ENCODE measurements at places on chromosomes 7 and 10.

GRCh38 chr7:65744406-65744805 is 128.5 kb upstream of the VKORC1L1 start:
- no peak for DNase-seq

- DNase-seq, result no peak
These were observed 170.3 kb downstream of the NRP1 start for GRCh38 chr10:33164060-33164709.

- DNase-seq, result no peak
These were observed 75.0 kb upstream of the AFAP1L2 start for GRCh38 chr10:114479307-114479706.

DNA sequence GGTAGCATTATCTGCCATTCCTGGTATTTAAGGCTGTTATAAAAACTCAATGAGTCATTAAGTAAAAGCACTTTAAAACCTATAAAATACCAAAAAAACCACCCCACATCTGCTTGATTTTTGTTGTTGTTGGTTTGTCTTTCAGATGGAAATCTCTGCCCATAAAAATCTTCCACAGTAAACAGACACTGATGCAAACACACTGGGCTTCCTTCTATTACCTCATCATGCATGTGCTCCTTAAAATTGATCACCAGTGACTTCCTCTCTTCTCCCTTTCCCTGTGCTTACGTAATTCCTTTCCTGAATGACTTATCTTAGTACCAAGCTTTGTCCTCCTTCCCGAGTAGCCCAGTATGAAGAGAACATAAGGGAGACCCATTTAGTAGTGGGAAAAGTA is 167.2 kb downstream of the EVX1 start:
- DNase-seq, result no peak

GRCh38 chr10:116761883-116762282 is 19.5 kb upstream of the HSPA12A start:
- DNase-seq, result no peak

- DNase-seq, result peak; percentile 21
These were observed 156.6 kb upstream of the LYZL2 start for GRCh38 chr10:30786131-30786530.

DNA sequence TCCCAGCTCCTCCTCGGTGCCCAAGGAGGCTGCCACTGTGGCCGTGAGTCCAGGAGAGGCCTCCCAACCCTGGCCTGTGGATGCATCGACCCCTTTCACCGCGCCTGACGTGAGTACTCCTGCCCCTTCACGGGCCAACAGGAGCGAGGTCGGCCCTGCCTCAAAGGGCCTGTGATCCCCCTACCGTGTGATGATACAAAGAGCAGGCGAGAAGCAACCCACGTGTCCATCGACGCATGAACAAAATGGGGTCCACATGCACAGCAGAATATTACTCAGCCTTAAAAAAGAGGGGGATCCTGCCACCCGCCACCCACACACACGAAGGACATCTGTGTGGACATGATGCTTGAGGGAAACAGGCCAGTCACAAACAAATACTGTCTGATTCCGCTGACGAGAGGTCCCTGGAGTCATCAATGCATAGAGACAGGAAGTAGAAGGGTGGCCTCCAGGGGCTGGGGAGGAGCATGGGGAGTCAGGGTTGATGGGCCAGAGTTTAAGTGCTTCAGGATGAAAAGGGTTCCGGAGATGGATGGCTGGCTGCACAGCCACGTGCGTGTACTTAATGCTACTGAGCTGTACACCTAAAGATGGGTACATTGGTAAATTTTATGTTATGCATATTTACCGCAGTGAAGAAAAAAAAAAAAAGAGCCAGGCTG is 151.9 kb downstream of the PRKAG2 start:
- DNase-seq, result no peak

- no peak for DNase-seq
These were observed 24.0 kb downstream of the COBL start for GRCh38 chr7:51292596-51292995.

DNA sequence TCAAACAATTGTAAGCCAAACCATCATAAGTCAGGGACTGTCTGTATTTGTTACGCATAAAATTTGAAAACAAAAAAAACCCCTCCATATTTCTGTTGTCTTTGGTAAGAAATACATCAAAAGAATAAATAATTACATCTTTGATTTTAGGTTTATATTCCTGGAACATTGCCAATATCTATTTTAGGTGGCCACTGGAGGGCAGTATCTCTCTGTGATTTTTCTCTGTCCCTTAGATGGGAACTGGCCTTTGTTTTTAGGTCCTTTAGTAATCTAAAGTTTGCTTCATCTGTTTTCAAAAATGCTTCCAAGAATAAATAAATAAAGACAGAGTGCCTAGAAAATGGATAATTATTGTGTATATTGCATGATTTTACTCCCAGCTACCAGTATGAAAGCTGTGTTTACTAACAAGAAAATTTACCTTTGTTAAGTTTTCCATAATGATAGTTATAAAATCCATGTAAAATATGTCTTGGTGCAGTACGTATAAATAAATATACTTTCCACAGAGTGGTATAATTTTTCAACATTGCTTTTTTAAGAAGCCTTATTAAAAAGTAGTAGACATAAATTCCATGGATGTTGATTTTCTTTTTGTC is 64.2 kb downstream of the PHYHIPL start:
- peak; percentile 4 for DNase-seq

DNA sequence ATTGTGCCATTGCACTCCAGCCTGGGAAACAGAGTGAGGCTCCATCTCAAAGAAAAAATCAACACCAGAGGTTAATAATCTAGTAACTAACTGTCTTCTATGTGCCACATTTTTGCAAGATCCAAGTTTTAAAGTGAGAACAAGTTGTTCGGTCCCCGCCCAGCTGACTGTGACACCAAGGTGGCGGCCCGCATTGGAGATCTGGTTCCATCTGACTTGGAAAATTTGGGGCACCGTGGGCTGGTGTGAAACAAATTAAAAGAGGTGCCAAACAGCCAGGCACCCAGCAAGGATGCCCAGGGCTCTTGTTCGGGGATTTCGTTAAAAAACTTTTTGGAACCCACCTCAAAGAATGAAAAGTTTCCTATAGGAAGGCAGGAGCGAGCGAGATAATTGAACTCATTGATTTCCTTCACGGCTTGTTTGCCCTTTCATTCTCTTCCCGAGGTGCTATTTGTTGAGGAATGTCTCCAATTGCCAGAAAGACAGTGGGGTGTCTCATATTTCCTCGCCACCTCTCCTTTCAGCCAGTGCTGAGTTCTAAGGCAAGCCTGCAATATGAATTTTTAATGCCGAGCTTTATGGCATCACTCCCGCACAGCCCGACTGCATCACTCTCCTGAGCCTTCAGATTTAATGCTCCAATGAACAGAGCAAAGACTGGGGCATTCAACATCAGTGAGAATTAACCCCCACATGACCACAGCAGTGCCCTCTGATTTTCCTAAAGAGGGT is 156.9 kb upstream of the SH2B2 start:
- no peak for DNase-seq

DNA sequence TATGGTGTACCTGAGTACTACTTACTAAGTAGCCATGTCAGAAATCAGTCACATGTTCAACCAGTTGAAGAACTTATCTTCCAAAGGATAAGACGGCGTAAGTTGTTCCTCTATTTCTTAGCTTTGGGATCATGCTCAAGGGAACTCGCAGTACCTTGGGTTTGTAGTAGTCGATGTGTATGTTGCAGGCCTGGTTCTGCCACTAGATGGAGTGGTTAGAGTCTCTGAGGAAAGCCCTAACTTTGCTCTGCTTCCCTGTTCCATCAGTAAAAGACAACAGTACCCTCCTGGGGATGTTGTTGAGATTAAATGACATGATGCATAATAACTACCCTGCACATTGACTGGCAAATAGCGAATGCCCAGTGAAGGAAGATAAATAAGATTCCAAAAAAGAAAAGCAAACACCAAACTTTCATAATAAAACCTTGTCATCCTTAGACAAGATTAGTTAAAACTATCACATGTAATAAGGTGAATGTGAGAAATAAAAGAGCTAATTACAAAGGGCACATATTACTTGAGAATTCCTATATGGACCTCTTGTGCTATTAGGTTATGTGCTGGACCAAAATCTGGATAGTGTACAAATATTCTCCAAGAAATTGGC is 165.9 kb downstream of the ABCA13 start:
- peak; percentile 11 for DNase-seq

DNA sequence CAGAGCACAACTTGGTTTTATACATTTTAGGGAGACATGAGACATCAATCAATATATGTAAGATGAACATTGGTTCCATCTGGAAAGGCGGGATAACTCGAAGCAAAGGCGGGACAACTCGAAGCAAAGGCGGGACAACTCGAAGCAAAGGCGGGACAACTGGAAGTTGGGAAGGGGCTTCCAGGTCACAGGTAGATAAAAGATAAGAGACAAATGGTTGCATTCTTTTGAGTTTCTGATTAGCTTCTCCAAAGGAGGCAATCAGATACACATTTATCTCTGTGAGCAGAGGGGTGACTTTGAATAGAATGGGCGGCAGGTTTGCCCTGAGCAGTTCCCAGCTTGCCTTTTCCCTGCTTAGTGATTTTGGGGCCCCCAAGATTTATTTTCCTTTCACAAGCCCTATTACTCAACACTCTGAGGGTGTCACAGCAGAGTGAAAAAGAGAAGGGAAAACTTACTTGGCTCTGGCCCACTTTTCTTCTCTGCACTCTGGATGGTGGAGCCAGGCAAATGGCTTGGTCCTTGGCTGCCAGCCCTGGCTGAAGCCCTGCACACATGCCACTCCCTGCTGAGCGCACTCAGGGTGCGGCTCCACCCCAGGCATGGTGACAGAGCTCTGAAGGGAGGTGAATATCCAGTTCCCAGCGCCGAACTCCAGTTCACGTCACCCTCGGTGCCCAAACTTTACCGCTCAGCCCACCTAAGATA is 46.7 kb downstream of the PARD3 start:
- DNase-seq, result no peak

DNA sequence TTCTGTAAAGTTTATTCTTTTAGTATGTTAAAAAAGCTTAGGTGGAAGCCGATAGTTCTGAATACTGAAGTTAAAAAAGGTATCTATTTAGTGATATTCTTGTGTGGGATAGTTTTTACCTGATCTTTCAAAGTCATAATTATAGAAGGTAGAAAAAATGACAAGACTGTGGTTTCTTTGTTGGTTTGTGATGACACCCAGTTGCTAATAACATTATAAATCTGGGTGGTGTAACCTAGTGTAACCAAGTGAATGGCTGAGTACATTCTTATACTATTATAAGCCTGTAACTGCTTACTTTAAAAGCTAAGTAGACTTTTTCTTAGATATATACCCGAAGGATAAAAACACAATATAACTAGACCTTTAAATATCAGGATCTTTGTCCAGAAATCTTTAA is 2.3 kb downstream of the CDK13 start:
- DNase-seq, result no peak

GRCh38 chr7:96212474-96212873 is 109.4 kb downstream of the SLC25A13 start:
- DNase-seq, result no peak

- DNase-seq, result peak; percentile 28
These were observed at the start of gene ADAM12 for GRCh38 chr10:126387931-126388911. Gene ADAM12, minus strand, starts transcription at chr10:126388477. Its CDS starts 332 bp downstream, at chr10:126388145.

- peak; percentile 93 for DNase-seq
These were observed 35.6 kb downstream of the CPN1 start for GRCh38 chr10:100046021-100046486.

DNA sequence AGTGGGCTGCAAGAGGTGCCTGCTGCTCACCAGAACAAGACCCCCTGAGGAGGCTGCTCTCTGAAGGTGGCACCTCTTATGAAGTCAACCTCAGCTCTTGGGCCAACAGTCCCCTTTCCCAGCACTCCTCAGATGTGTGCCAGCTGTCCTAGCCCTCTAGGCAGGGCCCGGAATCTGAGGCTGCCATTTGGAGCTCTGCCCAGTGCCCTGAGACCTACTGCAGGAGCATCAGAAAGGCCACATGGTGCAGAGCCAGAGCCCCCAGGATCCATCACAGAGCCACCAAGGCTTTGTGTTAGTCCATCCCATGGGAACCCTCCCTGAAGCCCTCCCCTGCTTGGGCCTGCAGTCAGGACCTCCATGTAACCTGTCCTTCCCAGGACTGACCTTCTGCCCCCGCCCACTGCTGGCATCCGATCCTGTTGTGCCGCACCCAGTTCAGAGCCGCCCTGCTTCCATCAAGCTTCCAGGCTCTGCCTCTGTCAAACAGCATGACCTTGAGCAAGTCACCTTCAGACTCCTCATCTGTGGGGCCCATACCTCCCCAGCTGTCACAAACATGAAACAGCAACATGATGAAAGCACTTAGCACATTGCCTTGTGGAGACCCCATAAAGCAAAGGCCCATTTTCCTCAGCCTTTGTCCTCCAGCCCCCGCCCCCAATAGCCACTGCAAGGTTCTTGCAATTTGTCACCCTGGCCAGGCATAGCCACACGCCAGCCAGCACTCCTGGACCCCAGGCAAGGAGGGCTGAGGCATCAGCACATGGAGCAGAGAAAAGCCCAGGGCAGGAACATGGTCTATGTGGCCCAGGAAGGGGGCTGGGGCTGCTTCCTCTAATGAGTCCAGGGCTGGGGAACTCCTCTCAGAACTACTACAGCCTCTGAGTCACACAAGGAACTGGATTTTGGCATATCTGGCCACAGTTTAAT is 51.7 kb downstream of the GRID1 start:
- DNase-seq, result no peak

Measured in activated CD4-positive, alpha-beta T cell treated with anti-CD3 and anti-CD28 coated beads for 36 hours (primary cell).